ENCODE measurements at places on chromosomes 12 and 14. TPM values are rescaled to one million over a fixed set of nuclear protein-coding genes. Genes with fewer than 3 reads are reported as not detected.

The CFAP54 gene
- total RNA-seq, result 4.2 TPM

The PTPRB gene
- total RNA-seq, result 25.7 TPM

The BBS10 gene
- 22.6 TPM for total RNA-seq

The EGLN3 gene
- total RNA-seq, result 0.19 TPM

The LRTM2 gene
- not detected for total RNA-seq

The METTL17 gene
- total RNA-seq, result 44.0 TPM

The RILPL1 gene
- total RNA-seq, result 7.9 TPM

The ALG10 gene
- total RNA-seq, result 4.2 TPM
